ENCODE measurements at places on chromosomes 11 and 22.
A peak's percentile ranks its signal among the peaks of the same experiment; 100 is the strongest.

DNA sequence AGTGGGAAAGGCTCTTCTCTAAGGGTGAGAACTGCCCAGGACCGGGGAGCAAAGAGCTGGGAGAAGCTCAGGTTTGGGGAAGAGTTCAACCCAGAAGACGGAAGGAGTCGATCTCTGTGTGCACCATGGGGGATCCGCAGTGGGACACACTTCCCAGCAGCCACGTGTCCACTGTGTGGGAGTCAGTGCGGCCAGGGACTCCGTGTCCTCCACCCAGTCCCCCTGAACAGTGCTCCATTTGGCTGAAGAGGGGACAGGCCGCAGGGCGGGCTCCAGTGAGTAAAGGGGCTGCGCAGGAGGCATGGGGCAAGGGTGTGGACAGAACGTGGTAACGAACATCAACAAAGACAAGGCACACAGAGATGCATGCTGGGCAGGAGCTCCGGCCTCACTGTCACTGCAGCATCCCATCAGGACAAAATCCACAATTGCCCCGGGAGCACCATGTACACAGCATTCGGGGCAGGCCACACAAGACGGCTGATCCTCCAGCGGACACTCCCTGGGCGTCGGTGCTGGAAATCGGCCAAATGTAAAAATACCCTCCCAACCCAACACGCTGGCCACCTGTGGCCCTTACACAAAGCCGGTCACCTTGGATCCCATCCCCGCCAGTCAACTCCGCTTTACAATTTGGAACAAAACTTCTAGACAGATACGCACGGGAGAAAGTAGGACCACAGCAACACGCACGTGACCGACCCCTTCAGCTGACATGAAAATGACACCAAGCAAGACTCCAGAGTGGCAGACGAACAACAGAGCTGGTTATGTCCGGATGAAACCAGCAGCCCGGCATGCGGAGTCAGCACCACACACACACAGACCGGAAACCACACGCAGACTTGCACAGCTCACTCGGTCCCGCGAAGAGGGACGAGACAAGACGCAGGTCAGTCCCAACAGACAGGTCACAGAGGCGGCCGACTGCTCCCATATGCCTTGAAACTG, 366.8 kb downstream of the SHANK2 start:
- ATAC-seq: no peak

DNA sequence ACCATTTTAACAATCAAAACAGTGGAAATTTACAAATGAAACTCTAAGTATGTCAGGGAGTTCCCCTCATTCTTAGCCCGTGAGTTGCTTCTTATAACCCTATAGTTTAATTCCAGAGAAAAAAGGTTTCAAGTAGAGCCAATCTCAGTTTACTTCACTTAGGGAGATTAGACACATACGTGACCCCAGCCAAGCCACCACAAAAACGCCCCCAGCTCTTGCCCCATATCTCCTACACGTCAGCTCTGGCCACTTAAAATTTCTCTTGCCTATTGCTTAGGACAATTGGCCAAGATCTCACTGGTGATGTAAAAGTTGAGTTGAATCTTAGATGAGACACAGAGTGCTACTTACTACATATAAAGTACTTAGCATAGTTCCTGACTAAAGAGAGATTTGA, 166.4 kb downstream of the ETS1 start:
- ATAC-seq: 0 out of 3 replicates have a peak, but pooled peaks have one; percentile 5

GRCh38 chr11:103395612-103396011, 286.4 kb downstream of the DYNC2H1 start:
- ATAC-seq: peak; percentile 89

GRCh38 chr11:86068951-86069407, at the start of gene PICALM:
PICALM (minus strand) TSS chr11:86069084; CDS start chr11:86068780, 304 bp downstream.
- peak; percentile 85 for ATAC-seq

GRCh38 chr11:73011126-73011817, 130.8 kb downstream of the FCHSD2 start:
- ATAC-seq: no peak

- no peak for ATAC-seq
These were observed 10.0 kb upstream of the MYRF start for GRCh38 chr11:61742391-61742790.

DNA sequence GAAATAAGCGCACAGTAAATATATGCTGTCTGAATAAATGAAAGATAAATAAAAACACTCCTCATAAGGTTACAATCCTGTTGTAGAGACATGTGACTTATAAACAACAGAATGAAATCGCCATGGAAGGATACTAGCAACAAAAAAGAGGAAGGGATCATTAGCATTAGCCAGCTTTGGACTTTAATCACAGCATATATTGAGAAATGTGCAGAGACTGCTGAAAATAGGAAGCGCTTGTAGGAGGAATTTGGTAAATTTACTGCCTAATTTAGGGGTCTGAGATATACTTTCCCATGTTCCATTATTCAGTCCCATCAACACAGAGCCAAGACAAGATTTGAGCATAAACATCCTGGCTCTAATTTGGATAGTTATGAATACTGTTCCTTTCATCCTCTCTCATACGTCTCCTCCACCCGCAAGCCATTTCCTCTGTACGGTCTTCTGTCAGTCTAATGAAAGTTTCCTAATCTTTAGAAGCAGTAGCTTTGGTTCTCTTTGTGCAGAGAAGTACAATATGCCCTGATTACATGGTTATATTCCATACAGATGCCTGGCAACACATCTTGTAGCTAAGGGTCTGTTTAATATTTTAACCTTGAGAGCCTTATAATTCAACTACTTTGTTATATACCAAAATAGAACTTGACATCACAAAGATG, 37.1 kb upstream of the AKIP1 start:
- ATAC-seq: no peak

- no peak for ATAC-seq
These were observed 23.1 kb upstream of the GNB1L start for GRCh38 chr22:19877626-19878339.

- ATAC-seq: peak; percentile 88
These were observed 43.2 kb upstream of the VPREB1 start for GRCh38 chr22:22201185-22201929.

GRCh38 chr11:102306817-102307726, 10.2 kb upstream of the BIRC3 start:
- no peak for ATAC-seq

- no peak for ATAC-seq
These were observed 16.8 kb downstream of the SERPING1 start for GRCh38 chr11:57614234-57614772.

- ATAC-seq: no peak
These were observed 360.3 kb upstream of the SYN3 start for GRCh38 chr22:33418484-33418883.

GRCh38 chr11:95121698-95122097, 32.1 kb downstream of the ENDOD1 start:
- ATAC-seq: peak; percentile 40

DNA sequence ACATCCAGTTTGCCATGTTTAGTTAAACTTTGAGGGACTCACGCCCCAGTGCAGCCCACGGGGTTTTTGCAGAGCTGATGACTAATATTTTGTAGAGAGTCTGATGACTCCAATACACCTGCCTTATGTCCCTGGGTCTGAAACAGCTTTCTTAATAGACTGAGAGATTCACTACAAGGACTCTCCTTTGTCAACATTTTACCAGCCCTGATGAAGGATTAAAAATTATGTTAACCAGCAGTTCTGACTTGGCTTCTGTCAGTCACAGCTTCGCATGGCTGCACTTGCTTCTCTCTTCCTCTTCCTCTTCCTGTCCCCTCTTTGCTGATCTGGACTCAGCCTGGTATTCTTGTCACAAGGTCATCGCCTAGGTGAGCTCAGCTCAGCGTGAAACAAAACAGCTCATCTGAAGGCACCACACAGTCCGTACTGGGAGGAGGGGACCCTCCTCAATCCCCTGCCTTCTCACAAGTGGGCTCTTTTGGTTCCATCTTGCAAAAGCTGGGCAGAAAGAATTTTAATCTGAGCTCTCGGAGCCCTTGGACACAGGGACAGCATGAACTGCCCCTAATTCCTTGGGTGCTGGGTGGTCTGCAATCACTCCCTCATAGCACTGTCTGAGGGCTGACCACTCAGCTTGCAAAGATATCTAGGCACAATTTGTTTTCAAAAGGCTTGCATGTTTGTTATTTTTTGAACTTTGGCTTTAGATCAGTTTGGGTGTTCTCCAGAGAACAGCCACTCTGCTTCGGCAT, 38.1 kb upstream of the POU2AF1 start:
- no peak for ATAC-seq

DNA sequence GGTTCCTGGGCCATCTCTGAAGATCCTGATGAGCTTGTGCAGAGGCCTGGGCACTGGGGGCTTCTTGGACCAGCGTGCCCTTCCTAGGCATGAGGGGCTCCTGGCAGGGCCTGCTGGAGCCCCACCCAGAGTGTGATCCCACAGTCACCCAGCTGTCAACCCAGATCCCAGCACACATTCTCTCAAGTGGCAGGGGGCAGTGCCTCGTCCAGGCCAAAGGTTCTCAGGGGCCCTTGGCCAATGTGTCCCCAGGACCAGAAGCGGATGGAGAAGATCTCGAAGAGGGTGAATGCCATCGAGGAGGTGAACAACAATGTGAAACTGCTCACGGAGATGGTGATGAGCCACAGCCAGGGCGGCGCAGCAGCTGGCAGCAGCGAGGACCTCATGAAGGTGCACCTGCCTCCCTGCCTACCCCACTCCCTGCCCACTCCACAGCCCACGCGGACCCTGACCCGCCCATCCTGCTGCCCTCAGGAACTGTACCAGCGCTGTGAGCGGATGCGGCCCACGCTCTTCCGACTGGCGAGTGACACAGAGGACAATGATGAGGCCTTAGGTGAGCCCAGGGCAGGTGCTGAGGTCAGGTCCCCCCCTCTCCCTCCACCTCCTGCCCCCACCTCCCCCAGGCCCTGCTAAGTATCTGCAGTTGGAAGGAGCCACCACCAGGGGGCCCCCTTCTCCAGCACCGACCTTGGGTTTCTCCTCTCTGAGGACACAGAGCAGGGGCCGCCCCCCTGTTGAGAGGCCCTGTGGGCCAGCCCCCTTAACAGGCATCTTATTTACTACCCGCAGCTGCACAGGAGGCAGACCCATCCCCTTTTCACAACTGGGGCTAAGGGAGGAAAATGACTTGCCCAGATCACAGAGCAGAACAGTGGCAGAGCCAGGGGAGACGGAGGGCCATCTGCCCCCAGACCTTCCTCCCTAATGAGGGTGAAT, 14.7 kb downstream of the GGA1 start:
- peak; percentile 87 for ATAC-seq

DNA sequence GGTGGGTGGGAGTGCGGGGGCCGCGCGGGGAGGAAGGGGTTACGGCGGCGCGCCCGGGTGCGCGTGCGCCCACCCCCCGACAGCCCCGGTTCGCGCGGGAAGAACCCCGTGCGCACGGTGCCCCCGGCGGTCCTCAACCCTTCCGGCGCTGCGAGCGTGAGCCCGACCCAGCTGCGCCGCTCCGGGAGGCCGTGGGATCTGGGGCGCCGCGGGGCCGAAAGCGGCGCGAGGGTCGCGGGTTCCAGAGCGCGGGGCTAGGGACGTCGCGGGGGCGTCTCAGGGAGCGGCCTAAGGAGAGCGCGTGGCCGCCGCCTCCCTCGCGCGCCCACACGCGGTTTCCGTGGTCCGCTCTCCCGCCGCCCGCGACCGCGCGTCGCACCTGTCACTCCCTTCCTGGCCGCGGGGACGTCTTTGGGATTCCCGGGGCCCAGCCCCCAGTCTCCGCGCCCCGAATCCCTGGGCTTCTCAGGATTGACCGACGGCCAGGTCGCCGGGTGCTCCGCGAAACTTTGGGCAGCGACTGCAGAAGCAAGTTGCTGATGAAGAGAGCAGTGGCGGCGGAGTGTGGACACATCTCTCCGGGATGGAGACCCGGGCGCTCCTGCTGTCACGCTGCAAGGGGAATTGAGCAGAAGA, 582 bp downstream of the SREBF2 start:
- no peak for ATAC-seq

GRCh38 chr11:63840356-63841060, 1.6 kb downstream of the MARK2 start:
- no peak for ATAC-seq

- ATAC-seq: no peak
These were observed 92.1 kb upstream of the MTMR2 start for GRCh38 chr11:96015906-96016565.

DNA sequence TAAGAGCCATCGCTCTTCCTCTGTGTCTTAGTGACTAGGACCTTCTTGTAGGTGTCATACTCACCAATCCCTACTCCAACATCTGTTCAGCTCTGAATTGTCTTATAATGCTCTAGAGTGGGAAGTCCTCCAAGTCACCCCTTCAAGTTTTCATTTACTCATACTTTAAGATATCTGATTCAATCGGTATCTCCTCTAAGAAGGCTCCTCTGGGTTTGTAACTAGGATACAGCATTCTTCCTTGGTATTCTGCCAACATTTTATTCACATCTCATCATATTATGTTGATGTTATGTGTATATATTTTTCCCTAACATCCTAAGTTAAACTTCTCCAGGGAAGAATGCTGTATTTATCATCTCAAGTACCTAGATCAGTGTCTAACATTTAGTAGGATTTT, 662.1 kb downstream of the NTM start:
- peak; percentile 85 for ATAC-seq

- ATAC-seq: no peak
These were observed 3.5 kb downstream of the PHLDB1 start for GRCh38 chr11:118610773-118611432.

- peak; percentile 55 for ATAC-seq
These were observed 103.1 kb downstream of the TEAD1 start for GRCh38 chr11:12777208-12777874.

DNA sequence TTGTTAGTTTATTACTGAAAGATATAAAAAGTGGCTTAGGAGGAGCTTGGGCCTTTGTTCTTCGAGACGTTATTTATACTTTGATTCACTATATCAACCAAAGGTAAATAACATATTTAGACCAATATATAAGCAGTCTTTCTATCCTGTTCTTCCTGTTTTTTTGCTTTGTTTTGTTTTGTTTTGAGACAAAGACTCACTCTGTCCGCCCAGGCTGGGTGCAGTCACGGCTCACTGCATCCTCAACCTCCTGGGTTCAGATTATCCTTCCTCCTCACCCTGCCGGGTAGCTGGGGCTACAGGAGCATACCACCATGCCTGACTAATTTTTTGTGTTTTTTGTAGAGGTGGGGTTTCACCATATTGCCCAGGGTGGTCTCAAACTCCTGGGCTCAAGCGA, 66.8 kb downstream of the ATM start:
- no peak for ATAC-seq

DNA sequence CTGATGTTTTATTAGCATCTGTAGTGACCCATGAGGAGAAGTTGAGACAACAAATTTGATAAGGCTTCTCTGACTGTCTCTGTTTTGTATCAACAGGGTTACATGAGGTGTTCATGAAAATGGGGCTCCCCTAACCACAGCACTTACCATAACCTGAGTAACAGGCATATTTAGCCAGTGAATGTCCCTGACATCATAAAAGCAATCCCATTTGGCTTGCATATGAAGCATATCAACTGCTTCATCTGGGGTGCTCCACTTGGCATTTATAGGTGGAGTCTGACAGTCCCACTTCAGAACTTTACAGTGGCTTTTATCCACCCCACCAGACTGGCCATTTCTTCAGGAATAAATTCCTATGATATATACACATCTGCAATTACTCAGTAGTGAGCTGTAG, 257.6 kb downstream of the LUZP2 start:
- ATAC-seq: no peak

- no peak for ATAC-seq
These were observed 1.7 kb downstream of the ZBED4 start for GRCh38 chr22:49855251-49855911.

Data from SK-N-SH treated with all-trans-retinoic acid at 6 μM for 48 hours (cell line).